Bone marrow (tissue), 2 donors: ENCODE measurements at places on chromosomes 7 and 10.

- DNase-seq: no peak
Measured at GRCh38 chr7:101368422-101369165, 5.9 kb downstream of the COL26A1 start.

GRCh38 chr10:98956576-98957260 is 278.9 kb downstream of the HPSE2 start:
- DNase-seq: no peak

GRCh38 chr7:47493976-47494911 is 87.7 kb downstream of the TNS3 start:
- no peak for DNase-seq

- DNase-seq: peak; percentile 41
Measured at GRCh38 chr10:6300106-6300783, 97.5 kb downstream of the PFKFB3 start.

GRCh38 chr10:29535012-29535777 is 99.6 kb downstream of the SVIL start:
- no peak for DNase-seq

GRCh38 chr7:147251751-147252325 is 1135.2 kb downstream of the CNTNAP2 start:
- DNase-seq: no peak

DNA sequence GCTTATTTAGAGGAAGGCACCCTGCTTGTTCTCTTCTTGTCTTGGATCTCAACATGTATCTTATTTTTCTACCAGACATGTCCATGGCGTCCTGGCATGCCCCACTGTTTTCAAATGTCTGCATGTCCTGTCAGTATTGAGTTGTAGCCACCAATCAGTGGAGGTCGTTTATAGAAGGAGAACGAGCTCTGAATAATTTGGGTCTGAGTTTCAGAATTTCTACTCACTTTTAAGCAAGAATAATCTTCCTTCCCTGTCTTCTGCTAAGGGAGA is 2.9 kb upstream of the HOXA13 start:
- no peak for DNase-seq

- no peak for DNase-seq
Measured at GRCh38 chr10:8041992-8042720, 12.3 kb upstream of the GATA3 start.

DNA sequence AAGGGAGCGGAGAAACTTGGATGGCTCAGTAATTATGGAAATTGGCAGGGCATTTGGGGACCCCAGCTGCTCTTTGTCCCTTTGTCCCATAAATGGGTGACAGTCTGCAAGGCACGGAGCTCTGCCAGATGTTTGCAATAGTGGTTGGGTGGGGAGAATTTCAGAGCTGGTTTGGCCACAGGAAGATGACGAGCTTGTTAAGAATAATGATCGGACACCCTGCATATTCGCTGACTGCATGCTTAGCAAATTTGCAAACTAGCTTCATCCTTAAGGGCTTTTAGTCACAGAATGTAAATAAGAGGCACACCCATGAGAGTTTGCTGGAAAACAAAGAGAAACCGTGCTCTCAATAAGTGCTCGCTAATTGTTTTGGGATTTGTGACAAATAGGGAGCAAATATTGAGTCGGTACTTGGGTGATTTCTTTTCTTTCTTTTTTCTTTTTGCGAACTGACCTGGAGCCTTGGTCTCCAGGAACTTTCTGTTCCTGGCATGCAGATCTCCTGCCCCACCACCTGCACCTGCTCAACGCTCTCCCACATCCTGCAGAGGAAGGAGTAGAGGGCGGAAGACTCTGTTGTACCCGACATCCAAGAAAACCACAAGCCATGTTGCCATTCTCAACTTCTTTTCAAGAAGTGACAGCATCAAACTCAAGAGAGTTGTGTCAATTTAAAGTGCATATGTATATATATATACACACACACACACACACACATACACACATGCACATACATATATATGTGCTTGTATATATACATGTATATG is 238.9 kb downstream of the CAMK1D start:
- no peak for DNase-seq

- DNase-seq: no peak
Measured at GRCh38 chr10:76430061-76430645, 998.7 kb downstream of the LRMDA start.

DNA sequence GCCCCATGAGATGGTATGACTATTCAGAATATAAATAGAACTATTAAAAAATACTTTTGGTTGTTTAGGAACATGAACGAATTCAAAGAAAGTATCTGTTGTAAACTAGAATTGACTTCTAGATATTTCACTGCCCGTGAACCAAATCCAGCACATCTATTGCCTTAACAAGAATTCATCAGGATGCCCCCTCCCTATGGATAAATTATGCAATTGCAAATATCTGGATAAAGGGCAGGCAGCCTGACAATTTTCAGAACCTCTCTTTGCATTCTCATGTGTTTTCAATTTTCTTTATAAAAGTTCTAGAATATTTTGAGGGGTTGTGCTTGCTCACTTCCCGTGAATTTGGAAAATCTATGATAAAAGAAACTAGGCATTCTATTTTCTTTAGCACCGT is 822.1 kb upstream of the SORCS1 start:
- no peak for DNase-seq

DNA sequence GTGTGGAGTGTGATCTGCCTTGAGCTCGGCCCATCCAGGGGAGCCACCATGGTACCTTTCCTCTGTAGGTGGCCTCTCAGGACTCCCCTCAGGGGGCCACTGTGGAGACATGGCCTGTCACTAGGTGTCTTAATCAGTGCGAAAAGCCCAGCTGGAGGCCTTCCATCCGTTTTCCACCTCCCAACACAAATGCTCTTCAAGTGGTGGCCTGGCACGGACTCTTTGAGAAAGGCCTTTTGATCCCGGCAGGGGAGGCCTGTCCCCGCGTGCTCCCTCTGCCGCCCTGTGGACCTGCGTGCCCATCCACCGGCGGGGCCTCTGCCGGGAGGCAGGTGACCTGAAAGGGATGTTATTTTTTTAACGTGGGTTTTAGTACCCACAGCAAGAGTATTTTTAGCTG is 149.5 kb downstream of the RGS10 start:
- DNase-seq: no peak

DNA sequence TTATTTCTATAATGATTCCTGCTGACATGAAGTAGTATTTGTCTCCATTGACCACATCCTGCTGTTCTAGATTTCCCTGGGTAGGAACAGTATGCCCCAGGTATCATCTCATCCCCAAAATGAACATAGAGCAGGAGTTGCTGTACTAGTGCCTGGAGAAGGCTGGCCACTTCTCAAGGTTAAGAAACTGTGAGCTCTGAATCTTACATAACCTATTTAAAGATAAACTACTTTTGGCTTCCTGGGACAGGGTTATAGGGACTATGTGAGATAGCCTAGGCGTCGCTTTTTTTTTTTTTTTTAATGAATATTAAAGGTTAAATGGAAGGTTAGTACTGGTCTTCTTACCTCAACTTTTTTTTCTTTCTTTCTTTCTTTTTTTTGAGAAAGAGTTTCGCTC is 103.0 kb downstream of the LRRC4 start:
- no peak for DNase-seq

GRCh38 chr10:28219251-28219650 is 83.6 kb downstream of the MPP7 start:
- no peak for DNase-seq

DNA sequence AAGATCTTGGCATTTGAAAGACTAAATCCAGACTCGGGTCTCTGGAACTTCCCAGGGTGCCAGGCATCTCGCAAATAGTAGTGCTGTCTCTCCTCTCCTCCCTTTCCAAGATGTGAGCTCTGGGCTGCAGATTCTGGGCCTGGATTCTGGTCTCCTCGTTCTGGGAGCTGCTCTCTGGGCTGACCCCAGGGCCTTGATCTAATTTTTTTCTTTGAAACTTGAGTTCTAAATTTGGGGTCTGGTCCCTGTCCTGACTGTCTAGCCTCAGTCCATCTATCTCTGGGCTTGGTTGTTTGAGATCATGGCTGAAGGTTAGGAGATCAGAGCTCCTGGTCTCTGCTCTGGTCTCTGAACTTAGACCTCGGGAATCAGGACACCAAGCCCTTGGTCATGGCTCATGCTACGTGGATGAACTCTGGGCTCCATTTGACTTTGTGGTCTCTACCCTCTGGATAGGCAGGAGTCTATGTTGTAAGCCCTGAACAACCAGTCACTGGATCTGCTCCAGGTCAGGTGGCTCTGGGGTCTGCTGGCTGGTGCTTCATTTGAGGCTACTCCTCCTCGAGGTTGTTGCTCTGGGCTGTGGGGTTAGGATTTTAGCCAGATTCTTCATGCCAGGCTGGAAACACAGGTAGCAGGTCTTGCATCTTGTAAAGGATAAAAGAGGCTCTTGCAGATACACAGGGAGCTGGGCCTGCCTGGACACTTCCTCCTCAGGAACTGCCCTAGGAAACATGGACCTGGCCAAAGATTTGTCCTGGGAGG is 8.0 kb upstream of the MBL2 start:
- DNase-seq: no peak

DNA sequence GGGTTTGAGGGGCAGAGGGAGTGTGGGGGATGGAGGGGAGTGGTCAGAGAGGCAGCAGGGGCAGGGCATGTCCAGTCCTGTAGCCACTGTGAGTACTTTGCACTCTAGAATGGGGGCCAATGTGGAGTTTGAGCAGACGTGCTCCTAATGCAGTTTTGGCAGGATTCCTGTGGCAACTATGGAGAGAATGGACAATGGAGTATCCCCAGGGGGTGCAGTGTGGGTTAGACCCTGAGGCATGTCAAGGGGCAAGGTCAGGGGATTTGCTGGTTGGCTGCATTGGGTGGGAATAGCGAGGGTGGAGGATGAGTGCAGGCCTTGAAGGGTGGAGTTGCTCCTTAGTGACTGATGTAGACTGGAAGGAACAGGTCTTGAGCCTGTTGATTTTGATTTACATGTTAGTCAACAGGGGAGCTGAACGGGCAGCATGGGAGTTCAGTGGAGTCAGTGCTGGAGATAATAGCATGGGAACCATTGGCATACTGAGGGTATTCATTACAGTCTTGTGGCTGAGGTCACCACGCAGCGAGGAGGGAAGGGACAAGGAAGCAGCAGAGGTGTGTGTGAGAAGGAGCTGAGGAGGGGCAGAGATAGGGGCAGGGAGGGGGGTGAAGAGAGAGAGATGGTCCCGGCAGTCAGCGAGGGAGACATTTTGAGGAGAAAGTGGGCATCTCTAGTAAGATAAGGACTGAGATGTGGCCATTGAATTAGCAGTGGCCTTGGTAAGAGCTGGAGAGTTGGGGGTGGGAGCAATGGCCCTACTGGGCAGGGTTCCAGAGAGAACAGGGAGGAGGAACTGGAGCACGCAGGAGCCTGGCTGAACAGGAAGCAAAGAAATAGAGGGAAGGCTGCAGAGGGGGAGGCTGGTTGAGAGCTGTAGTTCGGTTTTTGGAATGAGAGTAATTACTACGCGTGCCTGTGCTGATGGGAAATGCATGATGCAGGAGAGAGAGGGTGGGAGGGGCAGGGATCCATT is 112.7 kb downstream of the CCNY start:
- no peak for DNase-seq

DNA sequence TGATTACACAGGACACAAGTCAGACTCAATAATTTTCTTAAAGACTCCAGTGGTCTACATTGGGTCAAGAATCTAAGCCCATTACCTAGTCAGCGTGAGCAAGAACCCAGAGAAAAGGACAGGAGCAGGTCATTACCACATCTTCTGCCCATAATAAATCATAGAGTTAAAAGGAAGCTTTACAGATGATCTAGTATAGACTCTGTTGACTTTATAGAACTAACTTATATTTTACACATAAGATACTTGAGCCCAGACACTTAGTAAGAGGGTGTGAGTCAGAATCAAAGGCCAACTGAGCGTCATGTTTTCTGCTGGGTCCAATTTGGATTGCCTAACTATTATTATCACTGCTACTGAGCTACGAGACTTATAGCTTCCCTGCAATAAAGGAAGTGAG is 206.1 kb upstream of the NPSR1 start:
- no peak for DNase-seq

DNA sequence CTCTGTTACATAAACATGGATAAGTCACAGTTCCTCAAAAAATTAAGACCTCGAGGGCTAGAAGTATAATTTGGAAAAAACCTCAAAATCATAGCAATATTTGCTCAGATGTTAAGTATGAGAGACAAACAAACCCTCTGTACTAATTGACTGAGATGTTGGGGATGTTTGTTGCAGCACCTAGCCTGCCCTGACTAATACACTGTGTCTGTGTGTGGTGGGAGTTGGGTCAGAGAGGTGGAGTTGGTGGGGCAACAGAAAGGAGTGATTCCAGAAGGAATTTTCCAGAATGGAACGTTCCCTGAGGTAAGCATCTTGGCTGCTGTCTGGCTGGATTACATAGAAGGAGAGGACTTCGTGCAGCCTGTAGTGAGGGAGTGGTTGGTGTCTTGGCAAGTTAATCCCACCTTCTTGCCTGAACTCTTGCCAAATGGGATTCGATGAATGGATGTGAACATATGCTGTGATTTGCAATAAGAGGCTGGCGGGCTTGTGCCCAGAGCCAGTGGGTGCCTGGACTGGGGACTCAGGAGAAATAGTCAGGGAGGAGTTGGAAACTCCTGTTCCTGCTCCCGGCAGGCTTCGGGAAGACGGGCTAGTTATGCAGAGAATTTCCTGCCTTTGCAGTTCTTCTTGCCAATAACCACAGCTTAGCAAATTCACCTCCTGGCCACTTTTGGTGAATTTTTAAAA is 9.3 kb upstream of the FAM180A start:
- no peak for DNase-seq

- no peak for DNase-seq
Measured at GRCh38 chr10:33150889-33151288, 183.6 kb downstream of the NRP1 start.
